ENCODE measurements at places on chromosomes 13 and 19. TPM values are rescaled to one million over a fixed set of nuclear protein-coding genes. Genes with fewer than 3 reads are reported as not detected.

GRCh38 chr19:42057846-42058245 is 12.2 kb downstream of the GRIK5 start:
- peaks cover 2% of the 10 kb centered on the region for H3K36me3 ChIP-seq
- no peaks in the 10 kb centered on the region for H3K4me1 ChIP-seq
- no peak overlapping the region for H3K4me3 ChIP-seq
- DNase-seq: no peak

- no peak overlapping the region for H3K4me3 ChIP-seq
- no peak overlapping the region for H3K27ac ChIP-seq
- peaks cover 9% of the 10 kb centered on the region for H3K4me1 ChIP-seq
These were observed 6.2 kb downstream of the ERVK3-1 start for GRCh38 chr19:58311345-58311865.

DNA sequence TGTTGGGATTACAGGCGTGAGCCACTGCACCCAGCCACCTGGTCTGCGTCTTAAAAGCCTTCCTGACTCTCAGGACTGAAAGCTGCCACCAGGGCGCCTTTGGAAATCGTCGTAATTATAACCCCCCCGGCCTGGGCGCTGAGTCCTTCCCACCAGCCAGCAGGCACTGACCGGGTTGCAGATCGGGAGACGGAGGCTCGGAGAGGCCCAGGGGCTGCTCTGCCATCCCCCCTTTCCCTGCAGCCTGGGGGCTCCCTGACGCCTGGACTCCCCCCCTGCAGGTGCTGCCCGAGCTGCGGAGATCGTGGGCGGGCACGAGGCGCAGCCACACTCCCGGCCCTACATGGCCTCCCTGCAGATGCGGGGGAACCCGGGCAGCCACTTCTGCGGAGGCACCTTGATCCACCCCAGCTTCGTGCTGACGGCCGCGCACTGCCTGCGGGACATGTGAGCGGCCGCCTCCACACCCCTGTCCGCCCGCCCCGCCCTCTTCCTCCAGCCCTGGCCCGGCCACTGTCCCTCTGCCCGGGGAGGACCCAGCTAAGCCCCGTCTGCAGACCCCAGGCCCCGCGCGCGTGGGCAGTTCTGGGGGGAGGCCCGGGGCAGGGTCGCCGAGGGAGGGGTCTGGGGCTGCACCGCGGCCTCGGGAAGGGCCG is 2.5 kb downstream of the PRTN3 start:
- H3K27me3 ChIP-seq: peaks cover 15% of the 10 kb centered on the region
- H3K36me3 ChIP-seq: peaks cover 1% of the 10 kb centered on the region
- DNase-seq: no peak
- peak overlapping the region; percentile 9 for H3K4me3 ChIP-seq

DNA sequence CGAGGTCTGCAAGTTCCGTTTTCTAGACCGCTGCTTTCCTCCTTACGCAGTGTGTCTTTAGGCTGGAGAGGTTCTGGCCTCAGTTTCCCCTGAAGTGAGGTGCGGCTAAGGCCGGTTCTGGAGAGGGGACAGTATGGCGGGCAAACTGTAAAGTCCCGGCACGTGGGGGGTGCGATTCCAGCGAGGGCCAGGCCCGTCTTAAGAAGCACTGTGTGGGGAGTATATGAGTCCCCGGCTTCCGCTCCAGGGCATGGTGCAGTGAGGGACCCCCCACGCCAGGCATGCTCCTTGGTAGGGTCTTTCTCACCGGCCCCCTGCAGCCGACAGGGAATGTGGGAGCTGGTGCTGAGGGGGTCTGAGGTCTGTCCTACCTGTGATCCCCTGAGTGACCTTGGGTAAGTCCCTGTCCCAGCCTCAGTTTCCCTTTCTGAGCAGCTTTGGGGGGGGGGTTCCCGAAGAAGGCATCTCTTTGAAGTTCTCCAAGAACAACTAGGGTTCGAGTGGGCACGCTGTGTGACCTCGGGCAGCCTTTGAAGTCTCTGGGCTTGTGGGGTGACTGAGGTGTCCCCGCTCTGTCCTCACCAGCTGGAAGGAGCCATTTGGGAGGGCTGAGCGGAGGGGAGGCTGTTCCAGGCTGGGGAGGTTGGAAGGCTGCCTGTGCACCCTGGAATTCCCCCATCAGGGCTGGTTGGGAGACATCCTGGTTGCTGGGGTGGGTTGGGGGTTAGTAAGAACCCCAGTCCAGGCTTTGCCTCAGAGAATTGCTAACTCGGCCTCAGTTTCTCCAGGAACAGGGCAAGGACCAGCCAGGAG is 1.5 kb downstream of the NFIC start:
- H3K36me3 ChIP-seq: no peaks in the 10 kb centered on the region
- H3K27me3 ChIP-seq: no peaks in the 10 kb centered on the region
- no peak for DNase-seq

- H3K36me3 ChIP-seq: peaks cover 45% of the 10 kb centered on the region
- H3K4me1 ChIP-seq: peaks cover 46% of the 10 kb centered on the region
- H3K4me3 ChIP-seq: no peak overlapping the region
- no peak overlapping the region for H3K27ac ChIP-seq
These were observed 15.9 kb downstream of the KANK2 start for GRCh38 chr19:11181488-11181887.

DNA sequence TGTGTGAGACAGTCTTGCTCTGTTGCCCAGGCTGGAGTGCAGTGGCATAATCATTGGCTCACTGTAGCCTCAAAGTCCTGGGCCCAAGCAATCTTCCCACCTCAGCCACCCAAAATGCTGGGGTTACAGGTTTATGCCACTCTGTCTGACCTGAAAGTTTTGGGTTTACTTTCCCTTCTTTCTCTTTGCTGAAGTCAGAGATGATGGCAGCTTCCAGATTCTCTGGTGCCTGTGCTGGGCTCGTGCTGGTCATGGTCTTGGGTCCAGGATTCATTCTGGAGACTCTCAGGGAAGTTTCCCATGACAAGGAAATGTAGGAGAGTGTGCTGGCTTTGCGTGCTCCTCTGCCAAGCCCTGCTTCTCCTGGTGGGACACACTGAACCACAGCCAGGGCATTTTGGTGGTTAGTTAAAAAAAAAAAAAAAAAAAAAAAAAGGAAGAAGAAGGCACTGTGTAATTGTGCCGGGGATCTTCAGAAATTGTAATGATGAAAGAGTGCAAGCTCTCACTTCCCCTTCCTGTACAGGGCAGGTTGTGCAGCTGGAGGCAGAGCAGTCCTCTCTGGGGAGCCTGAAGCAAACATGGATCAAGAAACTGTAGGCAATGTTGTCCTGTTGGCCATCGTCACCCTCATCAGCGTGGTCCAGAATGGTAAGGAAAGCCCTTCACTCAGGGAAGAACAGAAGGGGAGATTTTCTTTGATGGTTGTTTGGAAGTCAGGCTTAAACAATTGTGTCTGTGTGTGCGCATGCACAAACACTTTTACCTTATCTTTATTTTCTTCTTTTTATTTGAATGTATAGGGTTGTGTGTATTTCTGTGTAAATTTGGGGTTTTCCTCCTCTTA is at the start of gene ALOX5AP:
Gene ALOX5AP, plus strand, starts transcription at position 519 of the 847 bp plus-strand sequence. Its CDS starts 63 bp downstream, at position 582.
- no peak for DNase-seq
- H3K27me3 ChIP-seq: no peaks in the 10 kb centered on the region
- H3K4me1 ChIP-seq: peaks cover 21% of the 10 kb centered on the region
- H3K4me3 ChIP-seq: no peak within 1 kb of the TSS
- no peaks in the 10 kb centered on the region for H3K36me3 ChIP-seq

- DNase-seq: no peak
These were observed 46.5 kb downstream of the TNFSF13B start for GRCh38 chr13:108315991-108316390.

DNA sequence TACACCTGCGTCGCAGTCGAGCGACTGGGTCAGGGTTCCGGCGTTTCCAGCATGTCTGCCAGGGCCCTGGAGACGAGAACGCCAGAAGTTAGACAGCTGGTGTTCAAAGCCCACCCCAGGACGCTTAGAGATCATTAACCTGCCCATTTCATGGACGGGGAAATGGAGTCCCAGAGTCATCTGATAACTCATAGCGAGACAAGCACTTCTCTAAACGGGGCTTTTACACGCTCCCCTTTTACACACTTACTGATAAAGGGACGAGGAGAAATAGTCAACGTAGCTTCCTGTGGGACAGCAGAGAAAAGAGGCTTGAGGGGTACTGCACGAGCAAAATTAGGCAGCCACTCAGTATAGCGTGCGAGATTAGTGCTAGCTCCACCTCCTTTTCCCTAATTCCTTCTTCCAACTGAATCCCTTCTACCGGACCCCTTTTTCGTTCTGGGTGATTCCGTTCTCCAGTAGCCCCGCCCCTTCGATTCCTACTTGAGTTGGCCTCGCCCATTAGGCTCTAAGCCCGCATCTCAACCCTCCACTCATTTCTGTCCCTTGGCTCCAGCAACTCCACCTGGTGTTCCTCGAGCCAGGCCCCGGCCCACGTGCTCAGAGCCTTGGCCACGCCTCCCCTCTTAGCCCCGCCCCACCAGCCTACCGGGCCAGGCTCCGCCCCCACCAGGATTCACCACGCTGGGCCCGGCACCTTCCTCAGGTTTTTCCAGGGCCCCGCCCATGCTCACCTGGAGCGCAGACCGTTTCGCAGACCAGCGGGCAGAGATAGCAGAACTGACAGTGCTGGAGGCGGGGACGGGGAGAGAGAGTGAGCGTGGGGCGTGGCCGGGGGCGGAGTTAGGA is 3.7 kb downstream of the HRC start:
- H3K4me1 ChIP-seq: peaks cover 18% of the 10 kb centered on the region
- peaks cover 3% of the 10 kb centered on the region for H3K27me3 ChIP-seq
- H3K27ac ChIP-seq: no peak overlapping the region
- H3K36me3 ChIP-seq: peaks cover 1% of the 10 kb centered on the region
- H3K4me3 ChIP-seq: peak overlapping the region; percentile 91
- no peak for DNase-seq

- peak; percentile 94 for DNase-seq
- H3K4me3 ChIP-seq: peak overlapping the region; percentile 26
- peaks cover 23% of the 10 kb centered on the region for H3K4me1 ChIP-seq
- H3K27ac ChIP-seq: no peak overlapping the region
These were observed 82.8 kb upstream of the MTIF3 start for GRCh38 chr13:27533155-27533643.

GRCh38 chr19:42051166-42052115 is 18.6 kb downstream of the GRIK5 start:
- H3K36me3 ChIP-seq: peaks cover 2% of the 10 kb centered on the region
- no peak overlapping the region for H3K27ac ChIP-seq
- H3K27me3 ChIP-seq: peaks cover 21% of the 10 kb centered on the region
- DNase-seq: no peak

GRCh38 chr13:109977212-109977968 is 191.0 kb upstream of the IRS2 start:
- no peak overlapping the region for H3K27ac ChIP-seq
- H3K4me1 ChIP-seq: peaks cover 5% of the 10 kb centered on the region
- no peak for DNase-seq
- H3K4me3 ChIP-seq: no peak overlapping the region
- H3K36me3 ChIP-seq: no peaks in the 10 kb centered on the region

DNA sequence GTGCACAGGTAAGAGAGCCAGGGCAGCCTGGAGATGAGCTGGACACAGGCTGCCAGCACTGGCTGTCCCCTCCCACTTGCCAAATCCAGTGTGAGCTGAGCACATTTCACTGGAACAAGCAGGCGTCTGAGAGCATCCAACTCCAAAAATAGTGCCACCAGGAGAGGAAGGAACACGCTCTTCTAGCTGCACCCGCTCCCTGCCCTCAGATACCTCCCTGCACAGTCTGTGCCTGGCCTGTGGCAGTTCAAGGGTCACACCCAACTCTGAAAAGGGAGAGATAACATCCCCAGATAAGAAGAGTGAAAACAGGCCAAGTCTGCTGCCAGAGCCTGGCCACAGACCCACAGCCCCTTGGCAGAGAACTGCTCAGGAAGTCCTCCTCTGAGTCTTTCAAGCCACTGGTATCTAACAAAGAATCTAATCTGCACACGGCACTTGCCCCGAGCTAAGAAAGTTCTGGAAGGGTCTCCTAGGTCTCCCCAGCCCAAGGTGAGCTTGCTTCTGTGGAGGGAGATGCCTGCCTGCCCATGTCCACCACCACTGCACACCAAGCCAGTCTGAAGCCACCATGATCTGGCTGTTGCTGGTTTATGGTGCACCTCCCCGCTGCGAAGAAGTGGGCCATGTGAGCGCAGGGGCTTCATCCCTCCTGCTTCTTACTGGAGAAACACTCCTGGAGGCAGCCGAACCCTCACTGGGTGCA is 14.7 kb downstream of the ELL start:
- H3K4me3 ChIP-seq: no peak overlapping the region
- peak overlapping the region; percentile 74 for H3K27ac ChIP-seq
- no peaks in the 10 kb centered on the region for H3K27me3 ChIP-seq
- DNase-seq: no peak
- H3K36me3 ChIP-seq: no peaks in the 10 kb centered on the region

DNA sequence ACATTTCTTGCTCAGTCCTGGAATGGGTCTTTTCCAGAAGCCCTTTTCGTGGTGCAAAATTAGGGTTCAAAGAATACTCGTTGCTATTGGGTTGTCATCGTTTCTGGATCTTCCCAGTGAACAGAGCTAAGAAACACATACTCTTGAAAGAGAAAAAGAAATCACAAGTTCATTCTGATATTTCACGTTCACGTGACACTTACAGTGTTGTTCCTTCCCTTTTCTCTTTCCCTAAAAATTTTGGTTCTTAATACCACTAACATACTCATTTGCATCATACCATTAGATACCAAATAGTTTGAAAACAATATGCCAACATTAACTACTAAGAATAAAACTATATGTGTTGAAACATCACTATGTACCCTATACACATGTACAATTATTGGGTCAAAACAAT is 13.4 kb upstream of the GTF2F1 start:
- H3K4me1 ChIP-seq: no peaks in the 10 kb centered on the region
- DNase-seq: no peak
- no peak overlapping the region for H3K4me3 ChIP-seq
- H3K27ac ChIP-seq: no peak overlapping the region
- no peaks in the 10 kb centered on the region for H3K27me3 ChIP-seq
- no peaks in the 10 kb centered on the region for H3K36me3 ChIP-seq

The CBLC gene
- total RNA-seq: not detected

The FCHO1 gene
- 0.49 TPM for total RNA-seq

The CCDC169 gene
- 2.2 TPM for total RNA-seq

The OR7E24 gene
- total RNA-seq: not detected

The SBK2 gene
- total RNA-seq: not detected

The LHB gene
- total RNA-seq: not detected

The RFX1 gene
- total RNA-seq: 9.4 TPM

The LILRB3 gene
- total RNA-seq: not detected

Measured in chondrocyte (in vitro differentiated cells).